Right renal cortex interstitium (tissue), 3 donors: ENCODE measurements at places on chromosomes 4 and X. TPM values are rescaled to one million over a fixed set of nuclear protein-coding genes. Genes with fewer than 3 reads are reported as not detected.

BCAP31 gene
- polyA plus RNA-seq: 202 TPM

KLHL13 gene
- polyA plus RNA-seq: 93.8 TPM

FAAH2 gene
- 13.5 TPM for polyA plus RNA-seq

DNA sequence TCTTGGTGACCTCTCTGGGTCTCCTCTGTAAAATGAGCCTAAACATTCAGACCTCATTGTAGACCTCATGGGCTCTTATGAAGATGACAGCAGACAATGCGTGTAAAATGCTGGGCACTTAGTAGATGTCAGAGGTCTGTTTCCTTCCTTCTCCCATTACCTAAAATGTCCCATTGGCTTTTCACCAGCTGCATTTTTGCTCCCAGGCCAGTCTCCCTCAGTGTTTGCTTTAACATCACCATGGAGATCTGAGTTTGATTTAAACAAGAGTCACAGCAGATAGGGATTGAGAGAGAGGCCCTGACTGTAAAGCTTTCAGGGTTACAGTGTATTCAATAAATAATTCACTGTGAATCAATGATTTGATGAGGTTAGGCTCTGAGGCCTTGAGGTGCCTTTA is 24.3 kb downstream of the PSAPL1 start:
- DNase-seq: no peak

DNA sequence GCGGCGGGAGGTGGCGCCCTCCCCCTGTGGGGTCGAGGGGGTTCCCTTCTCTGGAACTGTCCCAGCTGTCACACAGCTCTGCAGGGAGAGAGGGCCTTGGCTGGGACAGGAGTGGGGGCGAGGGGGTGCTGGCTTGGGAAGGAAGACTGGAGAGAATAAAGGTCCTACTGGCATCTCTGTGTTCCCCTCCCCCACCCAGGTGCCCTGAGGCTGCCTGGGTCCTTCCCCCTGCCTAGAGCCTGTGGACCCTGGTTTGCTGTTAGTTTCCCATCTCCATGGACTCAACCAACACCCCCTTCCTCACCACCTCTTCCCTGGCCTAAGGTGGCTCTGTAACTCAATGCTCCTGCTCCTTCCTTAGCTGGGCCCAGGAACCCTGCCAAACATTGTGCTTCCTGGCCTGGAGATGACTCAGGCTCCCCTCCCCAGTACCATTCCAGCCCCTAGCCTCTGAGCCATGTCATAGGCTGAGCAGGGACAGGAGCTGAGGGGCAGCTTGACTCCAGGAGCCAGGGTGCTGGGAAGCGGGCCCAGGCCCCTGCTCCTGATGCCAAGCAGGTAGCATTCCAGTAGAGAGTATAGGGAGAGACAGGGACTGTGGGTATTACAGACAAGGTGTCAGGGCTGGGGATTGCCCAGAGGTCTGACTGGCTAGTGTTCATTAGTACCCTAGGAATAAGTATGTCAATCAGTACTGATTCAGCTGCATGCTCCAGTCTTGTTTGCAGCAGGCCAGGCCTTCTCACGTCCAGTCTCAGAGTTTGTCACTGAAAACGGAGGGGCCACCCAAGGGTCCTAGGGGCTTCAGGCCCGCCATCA is 100.7 kb downstream of the EFNB1 start:
- DNase-seq: no peak

- no peak for DNase-seq
Observed at GRCh38 chrX:54695231-54695630, 102.8 kb downstream of the ITIH6 start.

DNA sequence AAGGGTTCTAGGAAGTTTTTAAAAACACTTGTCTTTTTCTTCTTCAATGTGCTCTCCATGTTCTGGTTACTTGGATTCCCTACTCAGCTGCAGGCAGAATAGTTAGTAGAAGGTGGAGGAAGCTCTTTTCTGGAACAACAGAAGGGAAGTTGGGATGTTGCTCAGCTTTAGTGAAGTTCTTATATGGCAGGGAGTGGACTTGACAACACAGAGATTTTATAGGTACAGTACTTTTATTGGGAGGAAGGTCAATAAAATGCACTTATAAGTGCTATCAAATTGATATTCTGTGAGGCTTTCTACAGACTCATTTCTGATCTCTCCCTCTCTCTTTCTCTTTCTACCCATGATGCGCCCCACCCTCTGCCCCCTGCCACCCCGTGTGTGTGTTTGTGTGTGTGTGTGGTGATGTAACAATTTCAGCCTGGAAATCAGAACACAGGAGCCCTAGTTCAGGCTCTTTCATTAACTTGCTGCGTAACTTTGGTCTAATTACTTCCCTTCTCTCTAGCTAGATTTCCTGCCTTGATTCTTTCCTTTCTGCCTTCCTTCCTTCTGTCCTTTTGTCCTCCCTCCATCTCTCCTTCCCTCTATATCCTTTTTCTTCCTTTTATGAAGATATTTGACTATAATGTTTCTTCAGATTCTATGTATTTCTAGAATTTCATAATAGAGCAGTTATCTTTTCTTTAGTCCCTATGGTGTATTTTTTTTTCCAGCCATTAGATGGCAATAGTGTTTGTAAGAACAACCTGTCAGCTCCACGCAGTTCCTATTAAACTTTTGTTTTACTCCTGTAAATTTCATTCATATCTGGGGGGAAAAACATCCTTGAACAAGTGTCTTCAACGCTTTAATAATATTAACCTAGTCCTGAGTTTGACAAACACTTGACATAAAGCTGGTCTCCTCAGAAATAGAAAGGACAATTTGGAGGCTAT is 37.1 kb downstream of the HEPH start:
- no peak for DNase-seq

DNA sequence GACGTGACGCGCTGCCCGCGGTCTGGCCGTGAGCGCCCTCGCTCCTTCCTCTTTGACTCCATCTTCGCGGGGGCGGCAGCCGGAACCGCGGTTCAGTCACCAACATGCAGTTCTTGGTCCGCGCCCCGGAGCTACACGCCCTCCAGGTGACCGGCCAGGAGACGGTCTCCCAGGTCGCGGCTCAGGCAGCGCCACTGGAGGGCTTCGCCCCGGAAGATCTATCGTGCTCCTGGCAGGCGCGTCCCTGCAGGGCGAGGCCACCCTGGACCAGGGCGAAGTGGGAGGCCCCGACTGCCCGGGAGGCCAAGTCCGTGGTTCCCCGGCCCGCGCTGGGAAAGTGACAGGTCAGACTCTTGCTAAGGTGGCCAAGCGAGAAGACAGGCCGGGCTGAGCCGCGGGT is 2.9 kb downstream of the TRIML2 start:
- no peak for DNase-seq
